Effector memory CD4-positive, alpha-beta T cell (primary cell): ENCODE measurements at places on chromosomes 12 and 14.

- no peaks in the 10 kb centered on the region for H3K4me1 ChIP-seq
- no peaks in the 10 kb centered on the region for H3K36me3 ChIP-seq
- no peak overlapping the region for H3K27ac ChIP-seq
- no peak for DNase-seq
- no peak overlapping the region for H3K4me3 ChIP-seq
Measured at GRCh38 chr12:105756961-105757360, 381.8 kb downstream of the NUAK1 start.

DNA sequence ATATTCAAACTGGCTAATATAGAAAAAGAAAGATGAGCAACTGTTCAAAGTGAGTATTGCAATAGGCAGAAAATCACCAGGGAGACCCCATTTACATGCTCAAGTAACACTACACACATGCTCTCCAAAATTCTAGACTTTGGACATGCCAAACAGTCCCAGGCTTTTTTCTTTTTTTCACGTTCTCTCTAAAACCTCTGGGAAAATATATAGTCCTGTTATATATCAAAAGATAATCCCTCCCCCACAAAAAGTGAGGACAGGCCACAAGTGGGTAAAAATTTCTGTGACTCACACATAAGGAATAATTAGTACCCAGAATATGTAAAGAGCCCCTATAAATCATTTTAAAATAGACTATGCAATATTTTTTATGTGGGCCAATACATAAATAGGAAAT is 55.2 kb downstream of the EFCAB11 start:
- H3K27ac ChIP-seq = no peak overlapping the region
- H3K4me3 ChIP-seq = no peak overlapping the region
- no peaks in the 10 kb centered on the region for H3K36me3 ChIP-seq

GRCh38 chr14:77111021-77111420 is 13.0 kb downstream of the CIPC start:
- H3K4me1 ChIP-seq = no peaks in the 10 kb centered on the region
- H3K27ac ChIP-seq = no peak overlapping the region

GRCh38 chr14:75442642-75443041 is 14.8 kb downstream of the JDP2 start:
- DNase-seq = no peak
- H3K27ac ChIP-seq = no peak overlapping the region
- no peak overlapping the region for H3K4me3 ChIP-seq
- no peaks in the 10 kb centered on the region for H3K27me3 ChIP-seq

DNA sequence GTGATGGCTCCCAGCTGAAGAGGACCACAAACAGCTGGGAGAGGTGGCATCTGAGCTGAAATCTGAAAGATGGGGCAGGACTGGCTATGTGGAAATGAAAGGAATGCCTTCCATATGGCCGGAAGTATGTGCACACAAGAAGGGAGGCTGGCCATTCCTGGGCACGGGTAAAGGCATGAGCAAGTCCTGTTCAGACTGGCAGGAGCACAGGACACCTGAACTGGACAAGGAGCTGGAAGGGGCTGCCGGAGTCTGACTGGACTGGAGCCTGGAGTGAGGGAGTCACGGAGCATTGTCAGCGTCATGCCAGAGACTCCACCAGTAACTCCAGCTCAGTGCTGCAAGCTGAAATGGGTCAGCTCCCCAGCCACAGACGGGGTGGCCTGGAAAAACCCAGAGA is 11.9 kb upstream of the TC2N start:
- H3K36me3 ChIP-seq = no peaks in the 10 kb centered on the region
- H3K4me3 ChIP-seq = no peak overlapping the region
- no peaks in the 10 kb centered on the region for H3K27me3 ChIP-seq
- no peak overlapping the region for H3K27ac ChIP-seq
